ENCODE measurements at places on chromosomes 2 and 18.

DNA sequence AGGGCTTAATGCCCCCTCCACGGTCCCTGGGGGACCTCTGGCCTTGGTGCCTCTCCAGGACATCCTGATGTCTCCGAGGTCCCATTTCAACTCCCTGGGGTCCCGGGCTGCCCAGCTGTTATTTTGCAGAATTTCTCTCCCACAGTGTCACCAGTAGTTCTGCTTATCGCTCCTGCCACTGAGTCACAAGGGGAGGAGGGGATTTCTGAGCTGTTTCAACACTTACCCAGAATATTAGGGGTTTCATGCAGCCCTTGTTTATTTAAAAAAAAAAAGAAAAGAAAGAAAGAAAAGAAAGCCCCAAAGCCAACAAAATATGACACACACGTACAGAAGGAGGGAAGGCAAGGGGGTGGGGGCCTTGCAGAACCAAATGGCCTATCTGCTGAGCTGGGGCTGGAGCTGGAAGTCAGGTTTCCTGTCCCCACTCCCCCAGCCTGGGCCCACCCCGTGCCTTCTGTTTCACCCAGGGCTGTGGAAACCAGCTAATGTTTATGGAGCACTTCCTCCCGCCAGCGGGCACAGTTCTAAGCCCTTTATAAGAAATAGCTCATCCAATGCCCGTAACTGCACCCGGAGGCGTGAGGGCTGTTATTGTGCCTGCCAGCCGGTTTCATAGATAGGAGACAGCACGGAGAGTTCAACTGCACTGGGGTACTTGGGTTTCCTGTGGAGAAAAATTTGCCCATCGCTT, 8.4 kb upstream of the ARID5A start:
- DNase-seq: no peak

GRCh38 chr2:65331336-65332025, 100.9 kb downstream of the SPRED2 start:
- no peak for DNase-seq

- DNase-seq: no peak
These were observed 138.8 kb upstream of the ITGA6 start for GRCh38 chr2:172288603-172289002.

DNA sequence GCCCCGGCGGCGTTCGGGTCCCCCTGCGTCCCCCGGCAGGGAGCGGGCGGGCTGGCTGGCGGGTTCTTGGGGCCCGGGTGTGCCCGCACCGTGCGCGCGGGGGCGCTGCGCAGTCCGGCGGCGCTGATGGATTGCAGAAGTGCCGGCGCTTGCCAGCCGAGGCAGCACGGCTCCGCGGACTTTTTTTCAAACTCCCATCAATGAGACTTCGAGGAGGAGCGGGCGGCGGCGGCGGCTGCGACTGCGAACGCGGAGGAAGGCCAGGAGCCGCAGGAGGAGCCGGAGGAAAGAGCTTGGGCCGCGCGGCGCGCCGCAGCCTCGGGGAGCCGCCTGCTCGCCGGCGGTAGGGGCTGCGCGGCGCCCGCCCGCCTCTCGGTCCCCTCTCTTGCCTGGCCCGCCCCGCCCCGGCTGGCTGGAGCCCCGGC, at the start of gene GLI2:
Gene GLI2, plus strand, starts transcription at position 123 of the 425 bp plus-strand sequence. CDS start 61,453 bp downstream, outside the sequence.
- no peak for DNase-seq

DNA sequence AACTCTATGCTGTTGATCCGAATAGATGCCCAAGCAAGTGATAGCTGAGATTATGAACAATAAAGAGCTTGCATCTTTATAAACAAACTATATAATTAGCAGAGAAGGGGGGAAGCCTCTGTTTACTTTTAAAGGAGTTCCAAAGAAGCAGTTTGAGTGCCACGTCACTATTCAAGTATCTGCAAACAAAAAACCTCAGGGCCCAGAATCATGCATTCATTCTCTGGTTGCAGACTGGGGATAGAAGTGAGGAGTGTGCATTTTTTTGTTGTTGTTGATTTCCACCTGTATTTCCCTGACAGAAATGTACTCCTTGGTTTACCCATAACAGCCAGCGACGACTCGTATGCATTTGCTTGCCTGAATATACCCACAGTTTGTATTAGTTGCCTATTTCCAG, 264.3 kb downstream of the PTGR3 start:
- no peak for DNase-seq

All from forelimb muscle (tissue), 1 donor.